ENCODE measurements at places on chromosomes 3 and 15.

DNA sequence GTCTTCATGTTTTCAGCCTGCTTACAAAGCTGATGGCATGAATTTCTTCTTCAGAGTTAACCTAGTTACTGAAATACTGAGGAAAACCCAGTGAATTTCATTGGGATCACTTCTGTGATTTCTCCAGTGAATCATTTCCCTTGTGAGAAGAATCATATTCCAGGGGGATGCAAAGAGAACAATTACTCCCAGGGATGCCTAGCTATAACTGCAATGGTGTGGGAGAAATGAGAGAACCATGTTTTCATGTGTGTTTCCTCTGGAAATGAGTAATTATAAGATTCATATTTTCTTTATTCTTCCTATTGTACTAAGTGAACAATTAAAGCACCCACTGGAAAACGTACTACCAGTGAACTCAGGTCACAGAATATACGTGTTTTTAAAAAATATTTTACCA lies 485.4 kb downstream of the GRM7 start:
- no peak for DNase-seq

GRCh38 chr15:79290642-79291275 lies 8.2 kb downstream of the ANKRD34C start:
- no peak for DNase-seq

DNA sequence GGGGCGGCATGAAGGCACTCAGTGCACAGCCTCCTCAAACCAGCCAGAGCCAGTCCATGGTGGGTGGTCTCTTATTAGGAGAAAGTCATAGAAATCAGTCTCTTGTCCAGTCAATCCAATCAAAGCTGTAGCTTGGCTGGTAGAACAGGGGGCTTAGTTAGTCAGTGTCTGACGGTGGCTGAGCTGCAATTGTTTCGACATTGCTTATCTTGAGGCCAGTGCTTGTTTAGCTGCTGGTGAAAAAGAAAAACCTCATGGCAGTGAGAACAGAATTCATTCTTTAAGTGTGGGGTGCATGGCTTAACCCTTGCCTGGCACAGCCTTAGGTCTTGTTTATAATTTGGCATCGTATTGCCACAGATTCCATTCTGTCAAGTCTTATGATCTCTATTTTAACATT lies 53.9 kb downstream of the FGD5 start:
- no peak for DNase-seq

- DNase-seq: no peak
Observed at GRCh38 chr15:99142562-99142961, 37.7 kb downstream of the SYNM start.

DNA sequence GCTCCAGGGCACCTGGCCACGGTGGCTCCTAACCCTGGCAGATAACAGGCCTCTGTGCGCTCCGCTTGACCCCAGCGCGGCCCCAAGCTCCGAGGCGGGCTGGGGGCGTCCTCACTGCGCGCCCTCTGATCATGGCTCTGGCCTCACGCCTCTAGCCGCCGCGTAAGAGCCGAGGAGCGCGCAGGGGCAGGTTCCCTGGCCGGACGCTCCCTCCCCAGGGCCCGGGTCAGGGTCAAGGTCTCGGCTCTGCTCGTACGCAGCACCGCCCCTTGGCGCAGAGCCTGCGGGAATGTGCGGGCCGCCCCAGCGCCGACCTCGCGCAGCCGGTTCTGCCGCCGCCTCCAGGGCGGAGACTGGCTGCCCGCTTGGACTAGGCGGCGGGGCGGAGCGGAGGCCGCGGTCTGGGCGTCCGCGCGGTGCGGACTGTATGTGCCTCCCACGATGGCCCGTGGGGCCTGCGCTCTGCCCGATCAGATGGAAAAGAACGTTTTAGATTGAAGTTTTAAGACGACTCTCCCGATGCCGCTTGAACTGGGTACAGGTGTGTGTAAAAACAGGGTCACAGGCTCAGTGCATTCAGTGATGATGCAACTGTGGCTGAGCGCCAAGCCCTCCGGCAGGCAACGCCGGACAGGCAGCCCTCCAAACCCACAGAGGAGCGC lies 40.8 kb downstream of the CHST14 start:
- peak; percentile 74 for DNase-seq

GRCh38 chr3:146178006-146178689 lies 17.2 kb upstream of the PLOD2 start:
- no peak for DNase-seq

- no peak for DNase-seq
Observed at GRCh38 chr3:168362156-168362555, 266.4 kb upstream of the GOLIM4 start.

GRCh38 chr3:42336103-42336502 lies 70.1 kb upstream of the CCK start:
- no peak for DNase-seq

- no peak for DNase-seq
Observed at GRCh38 chr3:38614091-38614490, 35.4 kb downstream of the SCN5A start.

DNA sequence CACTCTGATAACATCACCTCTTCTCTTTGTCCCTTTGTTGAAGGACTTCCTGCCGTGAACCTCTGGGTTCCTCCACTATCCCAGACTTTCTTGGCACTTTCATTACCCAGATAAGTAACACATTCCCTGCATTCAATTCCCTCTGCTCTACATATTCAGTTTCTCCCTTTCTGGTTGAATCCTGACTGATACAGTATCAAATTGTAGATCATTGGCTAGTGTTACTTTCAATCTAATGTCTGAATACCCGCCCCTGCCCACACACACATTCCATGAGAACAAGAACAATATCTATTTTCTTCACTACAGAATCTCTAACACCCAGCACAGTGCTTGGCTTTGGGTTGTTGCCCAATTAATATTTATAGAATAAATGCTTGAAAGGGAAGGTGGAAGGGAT lies 163.5 kb downstream of the ABHD5 start:
- DNase-seq: no peak

GRCh38 chr15:73467758-73468157 lies 24.8 kb downstream of the REC114 start:
- no peak for DNase-seq

- no peak for DNase-seq
Observed at GRCh38 chr3:72533591-72534473, 314.4 kb downstream of the SHQ1 start.

GRCh38 chr15:38682363-38682762 lies 117.7 kb upstream of the RASGRP1 start:
- DNase-seq: no peak

- DNase-seq: no peak
Observed at GRCh38 chr3:128539376-128539775, 46.4 kb upstream of the GATA2 start.

DNA sequence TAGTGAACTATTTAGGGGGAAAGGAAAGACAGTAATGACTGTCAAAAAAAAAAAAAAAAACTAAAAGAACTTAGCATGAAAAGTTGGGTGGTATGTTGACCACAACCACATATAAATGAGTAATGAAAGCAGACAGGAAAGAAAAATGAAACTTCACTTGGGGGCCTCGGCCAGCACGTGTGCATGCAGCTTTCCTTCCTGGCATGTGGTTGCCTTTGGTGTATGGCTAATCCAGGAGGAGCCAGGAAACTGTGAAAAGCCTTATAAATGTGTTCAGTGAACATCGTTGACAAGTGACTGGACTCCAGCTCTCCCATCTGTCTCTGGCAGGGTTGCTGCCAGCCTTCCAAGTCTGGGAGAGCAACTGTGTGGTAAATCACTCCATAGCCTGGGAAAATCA lies 195.1 kb downstream of the DTWD1 start:
- no peak for DNase-seq

DNA sequence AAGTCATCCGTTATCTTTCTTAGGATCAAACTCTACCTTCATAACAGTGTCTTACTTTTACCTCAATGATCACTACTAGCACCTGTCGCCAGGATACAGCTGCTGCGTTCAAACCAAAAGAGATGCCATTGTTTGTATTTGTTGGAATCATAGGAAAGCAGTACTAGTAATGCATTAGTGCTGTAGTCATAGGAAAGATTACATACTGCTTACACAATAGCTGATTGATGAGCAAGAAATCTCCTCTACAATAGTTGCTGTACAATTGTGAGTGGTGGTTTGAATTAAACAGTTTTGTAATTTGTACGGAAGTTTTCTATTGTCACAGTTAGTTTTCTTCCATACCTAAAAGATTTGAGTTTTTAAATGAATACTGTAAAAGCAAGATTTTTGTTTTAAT lies 21.4 kb downstream of the ACAP2 start:
- no peak for DNase-seq

DNA sequence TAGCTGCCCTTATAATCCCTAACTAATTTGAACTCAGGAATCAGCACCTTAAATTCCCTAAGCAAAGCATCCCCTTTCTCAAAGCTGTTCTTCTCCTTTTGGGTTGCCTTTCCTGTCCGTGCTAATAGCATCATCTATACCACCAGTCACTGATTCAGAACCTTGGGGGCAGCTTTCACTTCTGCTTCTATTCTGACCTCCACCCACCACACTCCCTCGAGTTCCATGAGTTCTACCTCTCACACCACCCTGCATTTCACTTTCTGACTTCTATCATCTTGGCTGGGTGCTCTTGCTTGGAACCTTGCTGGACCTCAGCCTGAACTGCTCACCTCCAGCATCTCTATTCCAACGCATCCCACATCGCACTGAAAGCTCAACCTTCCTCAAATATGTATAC lies 55.4 kb upstream of the KCNMB2 start:
- DNase-seq: no peak

DNA sequence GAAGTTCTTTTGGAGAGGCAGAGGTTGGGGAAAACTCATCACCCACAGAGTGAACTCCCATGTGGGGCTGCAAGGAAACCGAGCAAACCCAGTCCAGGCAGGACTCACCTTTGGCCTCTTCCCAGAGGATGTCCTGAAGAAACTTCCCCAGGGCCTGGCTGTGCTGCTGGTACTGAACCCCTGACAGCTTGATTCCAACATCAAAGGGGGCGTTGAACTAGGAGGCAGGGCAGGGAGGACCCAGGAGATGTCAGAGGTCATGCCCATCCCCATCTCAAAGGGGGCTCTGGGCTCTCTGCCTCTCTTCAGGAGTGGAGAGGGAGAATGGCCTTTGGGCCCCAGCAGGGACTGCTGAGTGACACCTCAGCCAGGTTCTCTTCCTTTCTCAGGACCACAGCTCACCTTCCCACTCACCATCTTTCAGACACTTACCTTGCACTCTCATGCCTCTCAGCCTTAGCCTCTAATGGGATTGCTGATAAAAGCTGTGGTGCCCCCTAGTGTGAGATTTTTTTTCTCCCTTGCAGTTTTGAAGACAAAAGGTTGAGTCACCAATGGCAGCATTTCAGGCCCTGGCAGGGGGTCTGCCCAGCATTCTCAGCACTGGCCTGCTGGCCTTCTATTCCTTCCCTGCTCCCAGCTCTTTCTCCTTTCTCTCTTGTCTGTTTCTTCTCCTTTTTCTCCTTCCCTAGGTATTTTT lies 6.0 kb downstream of the GHRL start:
- no peak for DNase-seq

- no peak for DNase-seq
Observed at GRCh38 chr3:170622369-170623159, 36.7 kb upstream of the SLC7A14 start.

DNA sequence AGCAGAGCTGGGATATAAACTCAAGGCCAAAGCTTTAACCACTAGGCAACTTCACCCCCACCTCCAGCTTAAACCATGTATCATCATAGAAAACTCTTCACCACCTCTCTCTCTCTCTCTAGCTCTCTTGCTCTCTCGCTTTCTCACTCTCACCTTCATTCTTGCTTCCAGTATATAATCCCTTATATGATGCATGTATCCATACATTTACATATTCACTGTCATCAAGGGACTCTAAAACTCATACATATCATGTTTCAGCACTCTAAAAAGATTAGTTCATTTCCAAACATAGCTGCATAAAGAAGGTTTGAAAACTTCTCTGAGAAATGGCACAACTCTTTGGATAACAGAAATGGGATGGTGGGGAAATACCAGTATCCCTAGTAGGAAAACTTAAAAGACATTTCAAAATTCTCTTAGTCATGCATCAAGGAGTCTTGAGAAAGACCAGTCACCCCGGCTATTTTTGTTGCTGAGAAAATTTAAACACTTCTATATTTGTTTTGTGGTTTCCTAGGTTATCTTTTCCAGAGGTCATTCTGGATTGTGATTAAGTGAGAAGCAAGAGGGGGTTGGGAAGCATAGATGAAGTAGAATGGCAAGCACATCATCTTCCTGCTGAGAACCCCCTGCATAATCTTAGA lies 447.8 kb upstream of the THBS1 start:
- no peak for DNase-seq

GRCh38 chr3:118641608-118642007 lies 393.0 kb downstream of the IGSF11 start:
- no peak for DNase-seq

DNA sequence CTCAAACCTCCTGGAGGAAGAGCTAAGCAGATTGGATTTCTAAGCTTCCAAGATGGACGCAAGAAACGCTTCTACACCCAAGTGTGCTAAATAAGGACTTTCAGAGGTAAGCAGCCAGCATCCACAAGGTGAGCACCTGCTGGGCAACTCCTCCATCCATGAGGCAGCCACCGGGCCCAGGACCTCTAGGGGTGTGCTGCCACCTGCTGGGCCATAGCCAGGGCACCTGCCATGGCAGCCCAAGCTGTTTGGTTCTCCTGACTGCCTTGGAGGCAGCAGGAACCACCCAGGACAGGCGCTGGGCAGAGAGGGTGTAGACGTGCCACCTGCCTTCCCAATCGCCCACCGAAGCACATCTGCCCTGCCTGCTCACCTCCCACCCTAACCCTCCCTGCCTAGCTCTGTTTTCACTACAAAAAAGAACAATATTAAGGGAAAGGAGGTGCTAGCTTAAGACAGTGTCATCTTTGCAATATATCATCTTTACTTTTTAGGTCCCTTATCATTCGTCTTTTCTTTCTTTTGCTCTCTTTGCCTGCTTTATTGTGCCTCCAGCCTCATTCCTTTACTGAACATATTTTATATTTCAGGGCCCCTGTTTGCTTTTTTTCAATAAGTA lies 12.9 kb downstream of the C15orf62 start:
- peak; percentile 64 for DNase-seq

DNA sequence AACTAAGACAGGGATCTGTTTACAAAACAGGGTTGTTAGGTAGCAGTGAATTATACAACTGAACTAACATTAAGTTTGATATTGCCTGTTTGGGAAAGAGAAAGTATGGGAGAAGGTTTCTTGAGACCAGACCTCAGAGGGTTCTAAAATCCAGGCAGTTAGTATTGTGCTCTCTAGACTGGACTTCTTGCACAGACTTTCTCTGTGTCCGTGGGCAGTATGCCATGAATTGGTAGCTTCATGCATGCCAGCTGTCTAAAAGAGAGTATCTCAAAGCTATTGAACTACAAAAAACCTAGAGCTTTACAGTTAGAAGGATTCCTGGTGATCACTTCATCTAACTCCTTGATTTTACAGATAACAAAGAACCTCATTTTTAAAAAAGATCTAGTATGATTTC lies 12.5 kb downstream of the SAMD7 start:
- no peak for DNase-seq

GRCh38 chr3:181493423-181493822 lies 218.3 kb upstream of the SOX2 start:
- no peak for DNase-seq

DNA sequence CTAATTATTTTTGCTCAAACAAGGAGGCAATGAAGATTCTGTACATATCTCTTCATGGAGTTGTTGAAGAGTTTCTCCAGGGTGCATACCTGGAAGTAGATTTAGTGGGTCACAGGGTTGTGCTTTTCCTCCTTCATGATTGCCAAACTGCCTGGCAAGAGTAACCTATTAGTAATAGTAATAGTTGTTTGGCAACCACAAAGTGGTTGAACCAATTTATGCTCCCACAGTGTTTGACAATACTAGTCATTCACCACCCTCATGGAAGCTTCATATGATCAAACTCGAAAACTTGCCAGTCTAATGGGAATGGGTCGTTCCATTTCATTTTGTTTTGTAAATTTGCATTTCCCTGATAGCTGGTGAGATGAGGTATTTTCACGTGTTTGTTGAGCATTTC lies 57.8 kb downstream of the TLE3 start:
- DNase-seq: no peak

All from HuH-7 (cell line).